Coronary artery (tissue), 2 donors: ENCODE measurements at places on chromosomes 7 and 10.
A peak's percentile ranks its signal among the peaks of the same experiment; 100 is the strongest.

GRCh38 chr10:123991611-123992570 is 100.3 kb upstream of the CPXM2 start:
- DNase-seq, result peak; percentile 55

GRCh38 chr7:3882782-3883181 is 581.7 kb downstream of the SDK1 start:
- DNase-seq, result no peak

DNA sequence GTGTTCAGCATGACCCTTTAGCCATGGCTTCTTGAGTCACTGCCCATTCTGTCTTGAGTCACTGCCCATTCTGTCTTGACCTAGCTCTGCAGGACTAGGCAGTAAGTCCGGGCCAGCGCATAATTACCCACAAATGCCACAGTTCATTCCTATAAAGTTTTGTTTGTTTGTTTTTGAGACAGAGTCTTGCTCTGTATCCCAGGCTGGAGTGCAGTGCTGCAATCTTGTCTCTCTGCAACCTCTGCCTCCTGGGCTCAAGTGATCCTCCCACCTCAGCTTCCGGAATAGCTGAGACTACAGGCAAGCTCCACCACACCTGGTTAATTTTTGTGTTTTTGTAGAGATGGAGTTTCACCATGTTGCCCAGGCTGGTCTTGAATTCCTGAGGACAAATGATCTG is 32.7 kb upstream of the TARP start:
- DNase-seq, result no peak

- DNase-seq, result no peak
These were observed 27.4 kb downstream of the STAM start for GRCh38 chr10:17671307-17671706.

DNA sequence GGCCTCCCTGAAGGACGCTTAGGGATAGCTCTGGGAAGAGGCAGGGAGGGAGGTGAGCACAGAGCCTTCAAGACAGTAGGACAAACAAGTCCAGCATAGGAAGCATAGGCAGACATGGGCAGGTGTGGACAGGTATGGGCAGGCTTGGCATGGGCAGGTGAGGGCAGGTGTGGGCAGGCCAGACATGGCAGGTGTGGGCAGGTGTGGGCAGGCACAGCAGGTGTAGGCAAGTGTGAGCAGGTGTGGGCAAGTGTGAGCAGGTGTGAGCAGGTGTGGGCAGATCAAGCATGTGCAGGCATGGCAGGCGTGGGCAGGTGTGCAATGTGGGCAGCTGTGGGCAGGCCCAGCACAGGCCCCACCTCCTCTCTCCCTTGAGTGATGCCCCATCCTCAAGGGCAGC is 148.8 kb upstream of the ZMIZ1 start:
- DNase-seq, result no peak

- DNase-seq, result no peak
These were observed 1156.3 kb downstream of the SORCS3 start for GRCh38 chr10:105797234-105797890.

GRCh38 chr10:128938558-128938957 is 528.5 kb upstream of the MGMT start:
- DNase-seq, result no peak

- DNase-seq, result no peak
These were observed 25.9 kb downstream of the ASB13 start for GRCh38 chr10:5640501-5640900.

- DNase-seq, result no peak
These were observed 212.3 kb downstream of the FANK1 start for GRCh38 chr10:126108693-126109092.

DNA sequence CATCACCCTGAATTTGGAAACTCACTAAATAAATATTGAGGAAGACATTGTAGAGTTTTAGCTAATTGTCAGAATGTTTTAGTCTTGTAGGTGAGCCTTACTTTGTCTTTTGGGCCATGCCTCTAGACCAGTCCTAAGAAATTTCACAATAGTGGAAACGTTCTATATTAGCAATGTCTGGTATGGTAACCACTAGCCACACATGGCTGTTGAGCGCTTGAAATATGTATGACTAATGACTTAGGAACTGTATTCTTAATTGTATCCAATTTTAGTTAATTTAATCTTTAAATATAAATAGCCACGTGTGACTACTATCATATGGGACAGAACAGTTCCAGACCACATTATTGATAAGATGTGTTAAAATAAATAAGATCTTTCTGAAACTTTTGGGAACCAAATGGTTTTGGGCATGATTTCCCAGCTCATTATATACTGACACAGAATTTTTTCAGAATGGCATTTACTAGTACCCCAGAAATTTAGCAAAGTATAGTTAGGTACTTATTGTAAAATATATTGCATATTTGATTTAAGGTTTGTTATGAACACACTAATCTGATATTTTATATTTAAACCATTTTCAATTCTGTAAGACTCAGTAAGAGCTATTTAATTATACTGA is 95.0 kb downstream of the VPS50 start:
- DNase-seq, result no peak
